ENCODE measurements at places on chromosomes 3 and 15.

GRCh38 chr3:46491089-46492070, 6.4 kb upstream of the RTP3 start:
- DNase-seq: no peak

DNA sequence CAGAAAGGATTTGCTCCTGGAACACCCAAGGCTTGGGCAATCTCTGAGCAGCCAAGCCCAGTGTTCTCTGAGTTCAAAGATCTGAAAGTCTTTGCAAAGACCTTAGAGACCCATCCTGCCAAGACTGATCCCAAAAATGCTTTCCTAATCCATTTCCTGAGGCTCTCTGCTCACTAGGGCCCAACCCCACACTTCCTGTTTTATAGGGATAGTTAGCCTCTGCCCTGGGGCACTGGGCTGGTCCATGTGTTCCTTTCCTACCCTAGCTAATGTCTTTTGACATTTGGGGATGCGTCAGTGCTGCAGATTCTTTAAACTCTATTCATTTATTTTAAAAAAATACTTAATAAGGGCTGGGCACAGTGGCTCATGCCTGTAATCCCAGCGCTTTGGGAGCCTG, 372.7 kb downstream of the ROBO2 start:
- no peak for DNase-seq

GRCh38 chr3:31350307-31350706, 182.4 kb upstream of the STT3B start:
- DNase-seq: no peak

- DNase-seq: no peak
Measured at GRCh38 chr3:25151903-25152295, 276.2 kb upstream of the RARB start.

DNA sequence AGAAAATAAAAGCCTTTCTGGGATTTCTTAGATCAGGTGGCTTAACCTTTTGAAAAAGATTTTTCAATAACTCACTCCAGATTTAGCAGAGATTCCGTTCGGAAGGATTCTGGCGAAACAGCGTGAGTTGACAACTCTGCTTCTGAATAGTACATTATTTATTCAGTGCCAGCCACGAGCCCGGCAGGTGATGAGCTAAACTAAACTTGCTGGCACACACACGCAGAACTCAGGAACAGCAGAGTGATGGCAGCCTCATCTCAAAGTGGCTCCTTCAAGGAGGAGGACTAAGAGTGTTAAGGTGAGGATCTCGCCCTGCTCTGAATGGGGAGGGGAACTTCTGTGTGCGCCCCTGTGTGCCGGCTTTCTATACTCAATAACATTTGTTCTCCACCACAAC, 114.3 kb downstream of the FAM43A start:
- DNase-seq: no peak

- peak; percentile 84 for DNase-seq
Measured at GRCh38 chr3:99753268-99753975, 64.2 kb upstream of the CMSS1 start.

GRCh38 chr15:42911058-42911592, 9.5 kb downstream of the TTBK2 start:
- DNase-seq: peak; percentile 40

- peak; percentile 88 for DNase-seq
Measured at GRCh38 chr3:126753191-126754160, 49.4 kb downstream of the CHCHD6 start.

DNA sequence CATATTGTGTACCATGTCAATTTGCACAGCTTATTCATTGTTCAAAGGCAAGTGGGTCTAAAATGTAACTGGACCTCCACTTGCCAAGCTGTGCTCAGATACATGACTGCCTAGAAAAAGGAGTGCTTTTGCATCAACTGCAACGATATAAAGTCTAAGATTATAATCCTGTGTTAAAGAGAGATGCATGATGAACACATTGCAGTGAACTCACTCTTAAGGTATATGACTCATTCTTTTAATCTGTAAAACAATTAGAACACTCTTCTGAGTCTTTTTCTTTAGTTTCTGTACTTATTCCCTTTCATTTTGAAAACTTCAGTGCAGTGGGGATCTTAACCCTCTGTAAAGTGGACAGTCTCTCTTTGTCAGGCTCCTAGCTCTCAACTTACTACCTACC, 982.8 kb downstream of the ROBO1 start:
- no peak for DNase-seq

- DNase-seq: no peak
Measured at GRCh38 chr3:124320976-124321375, 329.1 kb upstream of the ROPN1 start.

DNA sequence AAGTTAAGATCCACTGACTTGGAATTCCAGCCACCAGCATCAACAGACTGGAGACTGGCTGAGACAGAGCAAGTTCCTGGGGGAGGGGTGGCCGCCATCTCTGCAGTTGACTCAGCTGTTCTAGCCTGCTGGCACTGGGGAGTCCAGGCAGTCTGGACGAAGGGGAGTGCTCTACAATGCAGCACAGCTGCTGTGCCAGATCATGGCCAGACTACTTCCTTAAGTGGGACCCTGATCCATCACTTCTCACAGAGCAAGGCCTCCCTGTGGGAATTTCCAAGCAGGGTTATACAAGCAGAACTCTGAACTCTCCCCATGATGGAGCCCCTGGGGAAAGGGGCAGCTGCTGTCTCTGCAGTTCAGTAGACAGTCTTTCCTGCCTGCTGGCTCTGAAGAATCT, 35.2 kb downstream of the PYGO1 start:
- DNase-seq: peak; percentile 74

DNA sequence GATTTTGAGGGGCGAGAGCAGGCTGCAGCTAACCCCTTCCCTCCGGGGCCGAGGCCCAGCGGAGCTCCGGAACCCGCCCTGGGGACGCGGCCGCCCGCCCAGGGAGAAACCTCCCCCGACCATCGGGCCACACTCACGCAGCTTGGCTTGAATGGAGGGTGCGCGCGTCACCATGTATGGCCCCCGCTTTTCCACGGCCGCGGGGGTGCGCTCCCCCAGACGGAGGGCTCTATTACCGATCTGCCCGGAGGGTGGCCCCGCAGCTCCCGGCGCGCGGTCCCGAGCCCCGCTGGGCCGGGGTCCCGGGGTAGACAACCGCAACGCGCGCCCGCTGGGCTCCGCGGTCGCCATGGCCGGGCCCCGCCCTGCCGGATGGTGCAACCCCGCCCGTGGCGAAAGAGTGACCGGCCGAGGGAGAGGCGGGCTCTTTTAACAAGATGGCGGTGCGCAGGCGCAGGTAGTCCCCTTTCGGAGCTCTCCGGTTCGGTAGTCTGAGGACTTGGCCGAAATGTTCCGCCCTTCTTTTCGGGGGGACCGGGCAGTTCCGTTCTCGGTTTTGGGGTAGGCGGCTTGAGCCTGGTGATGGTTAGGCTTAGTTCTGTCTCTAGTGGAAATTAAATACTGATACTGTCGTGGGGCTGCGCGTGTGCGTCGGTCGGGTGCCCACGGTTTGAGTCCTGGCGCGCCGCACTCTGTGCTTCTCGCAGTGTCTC, at the start of gene FAM219B:
FAM219B (minus strand) TSS at position 402 of the 713 bp plus-strand sequence; CDS start at position 351, 51 bp downstream.
- peak; percentile 88 for DNase-seq
